GM06990 (cell line): ENCODE measurements at places on chromosomes 2 and 18.
A peak's percentile ranks its signal among the peaks of the same experiment; 100 is the strongest.

DNA sequence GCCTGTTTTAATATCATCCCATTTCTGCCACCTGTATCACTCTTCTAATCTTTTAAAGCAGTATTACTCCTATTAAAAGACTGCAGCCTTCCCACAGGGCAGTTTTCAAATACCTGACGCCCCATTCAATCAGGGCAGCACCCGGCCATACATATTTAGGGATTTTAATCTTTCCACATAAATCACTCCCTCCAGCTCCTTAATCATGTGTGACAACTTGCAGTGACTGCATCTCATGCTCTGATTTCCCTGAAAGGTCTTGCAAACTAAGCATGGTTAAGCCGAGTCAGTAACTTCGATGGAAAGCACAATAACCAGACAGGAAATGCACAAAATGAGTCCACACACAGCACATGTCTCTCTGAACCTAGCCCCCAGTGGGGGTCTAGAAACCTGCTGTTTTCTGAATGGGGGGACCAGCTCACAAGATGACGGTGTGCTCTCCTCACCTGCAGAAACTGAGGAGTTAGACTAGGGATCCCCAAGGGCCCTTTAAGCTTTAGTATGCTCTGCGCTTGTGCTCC is 116.9 kb upstream of the CREB1 start:
- no peak for DNase-seq

- no peak for DNase-seq
Measured at GRCh38 chr2:226495466-226496272, 304.0 kb downstream of the IRS1 start.

DNA sequence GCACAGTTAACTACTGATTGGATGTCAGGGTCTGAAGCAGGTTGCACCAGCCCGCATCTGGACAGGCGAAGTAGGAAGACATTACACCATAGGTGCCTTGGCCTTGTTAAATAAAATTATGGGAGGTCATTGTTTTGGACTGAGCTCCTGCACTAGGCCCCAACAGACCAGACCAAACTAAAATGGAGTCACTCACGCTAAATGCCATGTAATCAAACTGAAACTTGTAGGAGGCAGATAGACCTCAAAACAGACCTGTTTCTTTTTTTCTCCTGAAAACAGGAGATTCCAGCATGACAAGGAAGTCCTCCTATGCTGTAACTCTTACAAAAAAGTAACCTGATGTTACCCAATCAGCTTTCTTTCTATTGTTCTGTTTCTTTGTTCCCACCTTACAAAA is 15.5 kb upstream of the NFU1 start:
- no peak for DNase-seq

GRCh38 chr2:185337033-185337432 is 401.6 kb upstream of the FSIP2 start:
- no peak for DNase-seq

DNA sequence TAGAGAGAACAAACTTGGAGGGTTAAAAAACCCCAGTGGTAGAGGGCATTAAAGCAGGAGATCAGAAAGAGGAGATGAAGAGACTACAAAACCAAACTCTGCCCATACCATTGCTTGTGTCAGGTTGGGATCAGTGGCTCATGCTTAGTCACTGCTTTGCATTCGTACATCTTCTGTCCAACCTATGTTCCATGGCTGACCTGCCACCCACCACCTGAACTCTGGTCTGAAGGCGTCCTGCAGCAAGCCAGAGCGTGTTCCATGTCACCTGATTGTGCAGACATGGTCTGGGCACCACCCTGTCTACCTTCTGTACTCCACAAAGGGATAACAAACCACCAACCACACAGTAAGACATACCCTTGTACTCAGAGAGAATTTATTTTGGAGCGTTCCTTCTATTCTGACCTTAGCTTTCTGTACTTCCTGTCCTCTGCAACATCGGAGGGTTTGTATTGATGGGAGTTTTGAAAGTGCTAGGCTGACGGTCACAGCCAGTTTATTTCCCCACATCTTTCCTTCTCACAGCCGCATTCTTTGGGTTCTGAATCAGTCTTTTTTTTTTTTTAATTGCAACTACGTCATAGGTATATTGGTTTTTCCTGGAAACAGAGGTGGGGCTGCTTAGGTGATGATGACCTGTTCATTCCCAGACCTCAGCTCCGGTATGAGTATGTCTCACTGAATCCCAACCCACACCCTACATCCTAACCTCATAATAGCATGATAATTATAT is 88.3 kb downstream of the SOWAHC start:
- no peak for DNase-seq

GRCh38 chr2:149538138-149538833 is 49.3 kb downstream of the MMADHC start:
- DNase-seq, result no peak

DNA sequence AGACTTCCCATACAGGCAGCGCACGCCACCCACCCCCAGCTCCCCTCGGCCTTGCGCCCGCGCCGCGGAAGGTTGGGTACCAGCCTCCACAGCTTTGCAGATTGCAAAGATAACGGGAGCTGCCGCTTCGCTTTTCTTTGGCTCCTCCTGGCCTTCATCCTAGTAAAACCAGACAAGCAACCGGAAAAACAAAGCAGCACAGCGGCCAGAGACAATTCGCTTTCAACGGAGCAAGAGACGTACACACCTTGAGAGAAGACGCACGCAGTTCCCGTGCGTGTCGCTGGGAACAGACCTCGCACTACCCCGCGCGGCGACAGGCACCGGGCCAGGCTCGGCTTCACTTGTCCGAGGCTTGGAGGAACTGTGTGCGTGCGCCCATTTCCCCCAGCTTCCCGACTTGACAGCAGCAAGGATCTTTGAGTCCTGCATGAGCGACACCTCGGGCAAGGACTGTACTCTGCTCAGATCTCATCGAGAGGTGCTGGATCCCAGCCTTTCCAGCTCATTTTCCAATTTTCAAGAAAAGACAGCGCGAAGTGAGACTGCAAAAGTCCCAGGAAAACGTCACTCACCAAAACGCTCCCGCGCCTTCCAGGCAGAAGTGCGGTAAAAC is 964 bp downstream of the ZBTB7C start:
- DNase-seq, result peak; percentile 13

DNA sequence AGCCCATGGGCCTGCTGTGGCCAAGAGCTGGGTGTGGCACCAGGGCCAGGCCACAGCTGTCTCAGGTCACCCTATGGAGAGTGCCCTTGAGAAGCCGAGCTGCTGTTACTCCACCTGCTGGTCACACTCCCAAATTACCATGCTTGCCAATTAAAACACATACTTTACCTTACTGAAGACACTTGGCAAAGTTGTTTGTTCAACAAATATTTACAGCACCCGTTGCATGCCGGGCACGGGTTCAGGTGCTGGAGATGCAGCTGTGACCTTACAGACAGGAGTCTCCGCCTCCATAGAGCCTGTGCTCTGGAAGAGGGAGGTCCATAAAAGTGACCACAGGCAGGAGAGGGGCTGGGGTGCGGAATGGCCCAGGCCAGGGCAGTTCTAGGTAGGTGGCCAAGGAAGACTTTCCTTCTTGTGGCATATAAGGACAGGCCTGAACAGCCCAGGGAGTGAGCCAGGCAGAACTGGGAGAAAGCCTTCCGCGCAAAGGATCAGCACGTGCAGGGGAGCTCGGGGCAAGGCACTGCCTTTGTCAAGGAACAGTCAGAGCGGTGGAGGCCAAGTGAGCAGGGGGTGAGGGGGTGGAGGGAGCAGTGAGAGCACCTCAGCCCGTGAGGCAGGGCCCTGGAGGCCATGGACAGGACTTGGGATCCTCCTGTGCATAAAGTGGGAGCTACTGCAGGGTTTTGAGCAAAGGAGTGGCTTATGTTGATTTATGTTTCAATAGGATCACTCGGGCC is 23.6 kb upstream of the RBM44 start:
- DNase-seq, result peak; percentile 37

- no peak for DNase-seq
Measured at GRCh38 chr2:42249887-42250286, 80.7 kb downstream of the EML4 start.

GRCh38 chr2:19244460-19245363 is 113.7 kb downstream of the OSR1 start:
- DNase-seq, result no peak

DNA sequence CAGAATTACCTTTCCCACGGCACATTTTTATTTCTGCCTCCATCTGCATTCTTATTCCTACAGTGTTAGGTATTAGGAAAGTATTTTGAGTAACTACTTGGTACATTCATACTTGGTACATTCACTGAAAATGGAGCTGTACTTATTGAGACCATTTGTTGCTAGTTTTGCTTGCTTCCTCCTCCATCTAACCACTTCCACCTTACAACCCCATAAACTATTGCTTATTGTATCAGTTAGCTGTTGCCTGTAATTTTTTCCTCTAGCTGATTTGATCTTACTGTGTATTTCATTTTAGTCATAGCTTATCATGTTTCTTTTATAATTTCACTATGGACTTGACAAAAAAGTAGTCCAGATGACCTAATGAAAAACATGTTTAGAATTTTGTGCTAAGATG is 50.7 kb downstream of the AFTPH start:
- DNase-seq, result no peak

DNA sequence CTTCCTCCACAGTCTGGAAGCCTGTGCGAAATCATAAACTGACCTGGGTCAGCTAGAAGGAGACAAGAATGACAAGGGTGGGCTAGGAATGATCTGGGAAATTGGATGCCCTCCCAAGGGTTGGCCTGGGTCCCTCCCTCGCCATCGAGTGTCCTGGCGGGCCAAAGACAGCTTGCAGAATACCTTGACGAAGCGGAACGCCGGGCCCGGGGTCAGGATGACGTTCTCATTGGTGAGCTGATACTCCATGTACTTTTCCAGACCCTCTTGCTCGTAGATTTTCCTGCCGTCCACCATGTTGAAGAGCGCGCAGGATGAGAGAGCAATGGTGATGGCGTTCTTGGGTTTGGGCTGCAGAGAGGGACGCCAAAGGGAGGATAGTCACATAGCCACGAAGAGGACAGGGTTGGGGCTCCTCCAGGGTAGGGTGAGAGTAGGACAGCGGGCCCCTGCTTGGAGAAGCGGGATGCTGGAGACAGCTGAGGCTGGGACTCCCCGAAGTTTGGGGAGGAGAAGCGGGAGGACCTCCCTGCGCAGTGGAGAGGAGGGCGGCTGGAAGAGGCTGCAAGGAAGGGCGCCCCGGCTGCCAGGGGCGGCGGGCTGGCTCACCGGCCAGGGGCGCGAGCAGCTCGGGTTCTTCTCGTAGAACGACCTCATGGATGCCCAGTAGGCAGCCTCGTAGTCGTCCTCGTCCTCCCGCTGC is 5.3 kb downstream of the NT5C1B start:
- peak; percentile 3 for DNase-seq

- DNase-seq, result no peak
Measured at GRCh38 chr2:110858993-110859701, 126.8 kb downstream of the ACOXL start.

- DNase-seq, result no peak
Measured at GRCh38 chr18:45081566-45082181, 401.0 kb downstream of the SETBP1 start.

GRCh38 chr2:239369631-239370161 is 31.1 kb downstream of the HDAC4 start:
- DNase-seq, result peak; percentile 83

GRCh38 chr18:24499814-24500213 is 39.4 kb downstream of the HRH4 start:
- no peak for DNase-seq

DNA sequence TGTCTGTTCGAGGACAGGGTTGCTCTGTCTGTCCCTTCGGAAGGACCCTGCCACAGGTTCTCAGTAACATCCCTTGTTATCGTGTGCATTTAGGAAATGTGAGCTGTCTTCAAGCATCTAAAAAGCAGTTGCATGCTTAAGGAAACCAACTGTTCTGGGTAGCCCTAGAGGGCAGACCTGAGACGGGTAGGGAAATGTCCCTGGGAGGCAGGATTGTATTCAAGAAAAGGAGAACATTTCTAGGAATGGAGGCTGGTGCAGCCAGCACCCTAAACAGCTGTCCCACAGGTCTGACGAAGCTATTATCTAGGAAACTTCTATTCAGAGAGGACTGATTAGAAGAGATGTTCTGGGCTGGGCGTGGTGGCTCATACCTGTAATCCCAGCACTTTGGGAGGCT is 414.2 kb downstream of the NBAS start:
- no peak for DNase-seq

DNA sequence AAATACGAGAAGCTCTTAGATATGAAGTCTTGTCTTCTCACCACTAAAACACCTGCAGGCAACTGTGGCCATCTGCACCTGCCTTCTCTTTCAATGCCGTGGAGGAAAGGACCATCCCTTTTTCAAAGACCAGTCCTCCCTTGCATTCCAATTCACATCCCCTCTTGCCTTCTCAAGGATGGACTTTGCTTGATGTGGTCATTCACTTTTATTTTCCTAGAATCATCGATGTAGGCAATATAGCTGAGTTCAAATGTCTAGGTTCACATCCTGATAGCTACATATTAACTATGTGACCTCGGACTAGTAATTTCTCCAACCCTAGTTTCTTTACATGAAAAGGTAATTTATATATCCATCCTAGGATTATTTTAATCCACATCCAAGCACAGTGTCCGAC is 110.1 kb downstream of the HIBCH start:
- DNase-seq, result no peak

DNA sequence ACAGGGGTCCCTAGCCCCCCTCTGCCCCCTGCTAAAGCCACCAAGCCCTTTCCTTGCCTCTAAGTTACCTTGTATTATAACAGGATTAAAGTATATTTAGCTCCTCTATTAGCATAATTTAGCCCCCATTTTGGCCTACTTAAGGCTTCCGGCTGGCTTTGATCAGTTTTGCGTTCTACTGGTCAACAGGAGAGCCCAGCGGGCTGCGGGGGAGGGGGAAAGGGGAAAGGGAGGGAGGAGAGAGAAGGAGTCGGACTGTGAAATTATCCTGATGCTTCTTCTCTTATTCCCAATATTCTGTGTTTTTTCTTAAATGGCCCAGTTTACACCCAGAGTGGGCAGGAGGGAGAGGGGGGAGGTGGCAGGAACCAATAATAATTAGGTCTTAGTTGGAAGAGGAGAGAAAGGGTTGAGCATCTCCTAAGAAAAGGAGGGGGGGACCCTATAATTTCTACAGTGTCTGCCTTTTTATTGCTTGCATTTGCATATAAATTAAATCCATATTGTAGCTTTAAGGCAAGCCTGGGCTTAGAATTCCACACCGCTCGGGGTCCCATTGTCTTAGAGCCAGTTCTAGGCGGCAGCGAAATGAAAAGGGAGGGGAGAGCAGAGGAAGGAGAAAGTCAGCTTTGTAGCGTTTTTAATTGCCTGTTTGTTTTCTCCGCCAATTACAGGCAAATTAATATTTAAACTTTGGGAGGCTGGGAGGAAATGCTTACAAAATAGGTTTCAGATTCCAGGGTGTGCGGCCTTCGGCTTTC is 39.6 kb downstream of the EN1 start:
- DNase-seq, result no peak

DNA sequence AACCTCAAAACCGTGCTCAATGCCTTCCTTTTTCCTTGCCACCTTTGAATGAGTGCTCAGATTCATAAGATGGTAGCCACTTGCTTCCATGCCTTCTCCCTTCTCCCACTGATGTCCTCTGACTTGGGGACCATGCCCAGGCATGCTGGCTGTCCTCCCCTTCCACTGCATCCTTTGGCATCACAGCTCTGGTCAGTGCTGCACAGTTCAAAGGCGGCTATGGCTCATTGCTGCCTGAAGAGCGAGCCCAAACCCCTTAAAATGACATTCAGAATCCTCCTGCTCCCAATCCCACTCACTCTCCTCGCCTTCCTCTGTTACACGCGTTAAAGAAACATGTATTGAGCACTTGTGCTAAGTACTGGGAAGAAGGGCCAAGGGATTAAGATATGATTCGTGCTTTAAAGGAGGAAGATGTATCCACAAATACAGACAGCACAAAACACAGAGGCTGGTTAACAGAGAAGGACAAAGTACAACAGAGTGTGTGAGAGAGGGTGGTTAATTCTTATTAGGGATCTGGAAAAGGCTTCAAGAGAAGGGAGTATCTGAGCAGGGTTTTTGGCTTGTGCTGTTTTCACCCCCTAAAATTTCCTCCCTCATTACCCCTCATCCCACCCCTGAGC is 81.8 kb downstream of the CERKL start:
- DNase-seq, result no peak
